ENCODE measurements at places on chromosomes 7 and 10. TPM values are rescaled to one million over a fixed set of nuclear protein-coding genes. Genes with fewer than 3 reads are reported as not detected.

ZNF117 gene
- 9.8 TPM for total RNA-seq

DNA sequence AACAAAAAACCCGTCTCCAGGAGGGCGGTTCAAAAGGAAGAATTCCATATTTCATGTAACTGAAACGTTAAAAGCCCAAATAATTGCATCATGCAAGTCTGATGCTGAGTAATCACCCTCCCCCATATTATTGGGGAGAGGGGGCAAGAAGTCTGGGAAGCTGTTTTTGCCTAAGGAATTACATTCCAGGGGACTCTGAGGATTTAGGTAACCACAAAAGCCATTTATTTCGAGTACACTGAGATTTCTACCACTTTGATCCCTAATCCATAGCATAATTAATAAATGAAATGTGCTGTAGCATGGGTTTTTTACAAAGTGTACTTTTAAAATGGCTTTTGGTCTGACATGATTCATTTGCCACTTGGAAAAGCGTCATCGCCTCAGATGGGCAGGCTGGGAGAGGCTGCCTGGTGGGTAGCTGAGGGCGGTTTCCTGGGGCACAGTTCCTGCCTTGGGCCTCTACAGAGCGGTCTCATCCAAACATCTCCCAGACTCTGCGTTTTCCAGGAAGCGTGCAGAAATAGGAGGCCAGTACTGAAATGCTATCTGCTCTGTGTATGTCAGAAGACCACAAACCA lies 106.5 kb downstream of the TCF7L2 start:
- DNase-seq = peak; percentile 75

- DNase-seq = no peak
Observed at GRCh38 chr7:156895024-156895780, 2.2 kb upstream of the LMBR1 start.

GRCh38 chr10:5428133-5428532 lies 15.8 kb downstream of the NET1 start:
- no peak for DNase-seq

GRCh38 chr7:135382173-135382572 lies 127.7 kb downstream of the CNOT4 start:
- no peak for DNase-seq
